Cardiac muscle cell (in vitro differentiated cells and primary cell): ENCODE measurements at places on chromosomes 4 and X. TPM values are rescaled to one million over a fixed set of nuclear protein-coding genes. Genes with fewer than 3 reads are reported as not detected.

GLUD2 gene
- 0.14 and 0.18 TPM in 2 replicates for total RNA-seq

AKAP4 gene
- not detected in 2 replicates for total RNA-seq

CLDN2 gene
- total RNA-seq, result 0.09 and 0.18 TPM in 2 replicates

DDX53 gene
- not detected in 2 replicates for total RNA-seq

ENOPH1 gene
- 23.2 and 32.1 TPM in 2 replicates for total RNA-seq

ODAM gene
- 21.1 and 24.6 TPM in 2 replicates for total RNA-seq

GRCh38 chr4:143025081-143025704 is 159.5 kb upstream of the USP38 start:
- H3K27me3 ChIP-seq, result no peaks in the 10 kb centered on the region
- H3K36me3 ChIP-seq, result no peaks in the 10 kb centered on the region
- no peak overlapping the region for H3K27ac ChIP-seq
- peak; percentile 34 for DNase-seq

GRCh38 chr4:70637239-70637913 is 8.8 kb downstream of the ENAM start:
- peaks cover 9% of the 10 kb centered on the region for H3K4me1 ChIP-seq
- H3K4me3 ChIP-seq, result no peak overlapping the region
- no peaks in the 10 kb centered on the region for H3K36me3 ChIP-seq
- H3K27me3 ChIP-seq, result no peaks in the 10 kb centered on the region

DNA sequence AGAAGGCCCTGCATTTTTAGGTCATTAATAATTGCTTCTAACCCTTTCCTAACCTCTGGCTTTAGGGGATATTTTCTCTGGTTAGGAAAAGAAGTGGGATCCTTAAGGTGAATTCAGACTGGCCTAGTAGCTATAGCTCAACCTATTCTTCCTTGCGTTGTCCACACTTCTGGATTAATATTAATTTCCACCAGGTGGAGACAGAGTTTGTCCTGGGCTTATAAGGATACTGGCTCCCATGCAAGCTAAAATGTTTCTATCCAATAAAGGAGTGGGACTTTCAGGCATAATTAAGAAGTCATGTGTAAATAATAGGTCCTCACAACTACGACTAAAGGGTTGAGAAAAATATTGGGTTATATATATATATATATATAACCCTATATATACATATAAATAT is 860.0 kb upstream of the POU3F4 start:
- H3K36me3 ChIP-seq, result no peaks in the 10 kb centered on the region
- peak; percentile 1 for DNase-seq
- no peak overlapping the region for H3K4me3 ChIP-seq
- no peaks in the 10 kb centered on the region for H3K4me1 ChIP-seq
- H3K27ac ChIP-seq, result no peak overlapping the region
- H3K27me3 ChIP-seq, result no peaks in the 10 kb centered on the region

DNA sequence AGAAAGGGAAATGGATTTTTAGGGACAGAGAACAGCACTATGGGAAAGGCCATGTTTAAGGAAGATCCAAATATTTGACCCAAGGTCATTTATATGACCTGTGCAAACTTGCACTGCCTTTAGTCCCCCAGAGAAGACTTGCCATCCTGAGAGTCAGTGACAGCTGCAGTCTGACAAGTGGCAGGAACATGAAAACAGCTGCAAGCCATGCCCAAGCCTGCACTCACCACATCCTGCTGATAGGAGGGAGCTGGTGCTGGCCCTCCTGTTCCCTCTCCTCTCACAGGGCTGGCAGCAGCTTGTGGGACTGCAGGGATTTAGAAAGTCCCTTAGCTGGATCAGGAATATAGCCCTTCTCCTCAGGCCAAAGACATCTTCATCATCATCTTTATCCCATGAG is 187.7 kb downstream of the RAP1GDS1 start:
- no peaks in the 10 kb centered on the region for H3K27me3 ChIP-seq
- peak overlapping the region; percentile 8 for H3K27ac ChIP-seq
- peak; percentile 52 for DNase-seq

DNA sequence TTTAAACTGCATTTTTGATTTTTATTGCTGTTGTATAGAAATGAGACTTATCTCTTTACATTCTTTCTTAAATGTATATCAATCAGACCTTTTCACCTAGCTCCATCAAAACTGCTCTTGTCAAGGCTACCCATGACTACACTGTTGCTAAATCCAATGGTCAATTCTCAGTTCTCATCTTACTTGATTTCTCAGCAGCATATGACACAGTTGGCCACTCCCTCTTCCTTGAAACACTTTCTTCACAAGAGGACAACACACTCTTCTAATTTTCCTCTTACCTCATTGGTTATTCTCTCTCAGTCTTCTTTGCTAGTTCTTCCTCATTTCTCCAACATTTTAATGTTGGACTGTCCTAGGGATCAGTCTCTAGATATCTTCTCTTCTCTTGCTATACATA is 94.1 kb upstream of the CITED1 start:
- no peaks in the 10 kb centered on the region for H3K36me3 ChIP-seq
- no peak overlapping the region for H3K4me3 ChIP-seq
- H3K27me3 ChIP-seq, result no peaks in the 10 kb centered on the region
- no peak overlapping the region for H3K27ac ChIP-seq

DNA sequence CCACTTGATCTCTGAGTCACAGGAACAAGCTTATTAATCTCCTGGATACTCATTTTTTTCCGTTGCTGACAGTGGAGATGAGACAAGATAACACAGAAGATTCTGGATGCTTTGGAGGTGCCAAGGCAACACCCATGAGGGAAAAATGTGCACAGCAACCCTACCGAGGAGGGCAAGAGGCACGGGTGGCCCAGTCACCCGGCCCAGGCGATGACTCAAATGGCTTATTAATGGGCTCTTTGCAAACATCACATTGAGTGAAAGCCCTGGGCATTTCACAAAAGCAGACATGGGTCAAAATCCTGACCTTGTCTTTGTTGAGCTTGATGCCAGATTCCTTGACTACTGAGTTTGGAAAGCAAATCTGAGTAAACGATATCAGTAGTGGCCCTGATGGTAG is 315.1 kb downstream of the STK32B start:
- no peak overlapping the region for H3K27ac ChIP-seq
- H3K4me3 ChIP-seq, result no peak overlapping the region
- H3K36me3 ChIP-seq, result no peaks in the 10 kb centered on the region
- DNase-seq, result no peak
- no peaks in the 10 kb centered on the region for H3K4me1 ChIP-seq

GRCh38 chr4:156969911-156970310 is 1.7 kb downstream of the PDGFC start:
- H3K4me1 ChIP-seq, result peaks cover 3% of the 10 kb centered on the region
- no peak for DNase-seq
- no peak overlapping the region for H3K27ac ChIP-seq
- H3K36me3 ChIP-seq, result no peaks in the 10 kb centered on the region

GRCh38 chrX:723781-724180 is 93.2 kb downstream of the SHOX start:
- no peak overlapping the region for H3K4me3 ChIP-seq
- no peaks in the 10 kb centered on the region for H3K36me3 ChIP-seq
- DNase-seq, result no peak
- H3K27me3 ChIP-seq, result no peaks in the 10 kb centered on the region
- no peak overlapping the region for H3K27ac ChIP-seq
- H3K4me1 ChIP-seq, result no peaks in the 10 kb centered on the region

DNA sequence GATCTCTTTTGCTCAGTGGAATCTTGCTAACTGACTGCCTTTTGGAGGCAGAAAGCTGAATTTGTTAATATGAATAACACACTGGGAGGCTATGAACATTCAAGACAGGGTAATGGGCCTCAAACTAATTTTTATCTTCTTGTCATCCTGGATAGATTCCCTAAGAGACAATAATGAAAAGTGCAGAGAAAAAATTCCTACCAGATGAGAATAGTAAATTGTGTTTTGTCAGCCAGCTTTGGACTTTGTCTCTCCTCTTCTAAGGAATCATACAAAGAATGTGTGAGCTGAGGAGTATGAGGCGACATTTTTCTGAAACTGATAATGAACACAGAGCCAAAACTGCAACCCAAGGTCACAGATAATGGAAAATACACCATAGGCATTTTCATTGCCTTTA is 649.3 kb downstream of the IQCM start:
- H3K4me3 ChIP-seq, result no peak overlapping the region
- H3K36me3 ChIP-seq, result no peaks in the 10 kb centered on the region
- H3K27me3 ChIP-seq, result no peaks in the 10 kb centered on the region

- H3K36me3 ChIP-seq, result no peaks in the 10 kb centered on the region
- H3K4me3 ChIP-seq, result no peak overlapping the region
- H3K27me3 ChIP-seq, result no peaks in the 10 kb centered on the region
- no peaks in the 10 kb centered on the region for H3K4me1 ChIP-seq
These were observed 93.2 kb upstream of the ATP8A1 start for GRCh38 chr4:42750091-42750490.

GRCh38 chr4:87500092-87500462 is 29.1 kb downstream of the SPARCL1 start:
- no peaks in the 10 kb centered on the region for H3K36me3 ChIP-seq
- no peaks in the 10 kb centered on the region for H3K4me1 ChIP-seq
- no peaks in the 10 kb centered on the region for H3K27me3 ChIP-seq
- H3K27ac ChIP-seq, result no peak overlapping the region
